Muscle of back (tissue), 13 donors: ENCODE measurements at places on chromosomes 2 and 18. TPM values are rescaled to one million over a fixed set of nuclear protein-coding genes. Genes with fewer than 3 reads are reported as not detected.

Gene AMER3
- polyA plus RNA-seq = not detected

Gene NTSR2
- not detected for polyA plus RNA-seq

Gene ACMSD
- polyA plus RNA-seq = 0.22 TPM

Gene ARMC9
- 4.9 TPM for polyA plus RNA-seq

Gene BCL11A
- 4.4 TPM for polyA plus RNA-seq
